ENCODE measurements at places on chromosomes 1 and 21. TPM values are rescaled to one million over a fixed set of nuclear protein-coding genes. Genes with fewer than 3 reads are reported as not detected.
A peak's percentile ranks its signal among the peaks of the same experiment; 100 is the strongest.

MAP3K21 gene
- total RNA-seq: 5.5 TPM

GRCh38 chr1:40774266-40774998 lies 9.2 kb upstream of the KCNQ4 start:
- DNase-seq: peak; percentile 74
- H3K27ac ChIP-seq: no peak overlapping the region
- H3K27me3 ChIP-seq: no peaks in the 10 kb centered on the region

DNA sequence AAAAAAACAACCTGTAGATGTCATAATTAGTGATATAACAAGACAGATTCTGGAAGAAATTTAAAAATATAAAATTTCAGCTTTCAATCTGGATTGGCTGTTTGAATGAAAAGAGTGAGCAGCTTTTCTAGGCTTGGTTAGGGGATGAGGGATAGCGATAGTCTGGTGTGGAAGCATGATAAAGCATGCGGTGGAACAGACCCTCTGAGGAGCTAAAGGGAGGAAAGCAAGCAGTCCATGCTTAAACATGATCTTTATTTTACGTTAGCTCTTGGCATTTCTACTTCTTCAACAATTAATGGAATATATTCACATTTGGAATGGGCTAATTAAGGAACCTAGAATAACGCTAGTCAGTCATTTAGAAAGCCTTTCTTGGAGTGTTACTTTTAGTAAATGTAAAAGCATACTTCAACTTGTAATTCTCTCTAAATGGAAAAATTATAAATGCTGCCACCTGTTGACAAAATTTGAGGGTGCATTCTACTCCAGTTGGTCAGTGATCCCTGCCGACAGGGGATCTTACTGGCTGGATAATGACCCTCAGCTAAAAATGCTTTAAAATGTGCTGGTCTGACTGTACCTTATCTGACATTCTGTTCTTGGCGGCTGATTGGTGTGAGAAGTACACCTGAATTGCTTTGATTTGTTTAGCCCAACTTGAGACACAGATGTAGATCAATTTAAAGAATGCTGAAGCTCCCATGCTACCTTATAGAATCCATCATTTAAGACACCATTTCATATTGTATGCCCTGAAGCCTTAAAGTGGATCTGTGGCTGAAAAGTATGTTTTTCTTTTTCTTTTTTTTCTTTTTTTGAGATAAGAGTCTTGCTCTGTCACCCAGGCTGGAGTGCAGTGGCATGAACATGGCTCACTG lies 61.2 kb downstream of the AK4 start:
- H3K27me3 ChIP-seq: peaks cover 3% of the 10 kb centered on the region
- no peaks in the 10 kb centered on the region for H3K36me3 ChIP-seq
- H3K4me1 ChIP-seq: peaks cover 14% of the 10 kb centered on the region
- no peak overlapping the region for H3K4me3 ChIP-seq
- DNase-seq: no peak

DNA sequence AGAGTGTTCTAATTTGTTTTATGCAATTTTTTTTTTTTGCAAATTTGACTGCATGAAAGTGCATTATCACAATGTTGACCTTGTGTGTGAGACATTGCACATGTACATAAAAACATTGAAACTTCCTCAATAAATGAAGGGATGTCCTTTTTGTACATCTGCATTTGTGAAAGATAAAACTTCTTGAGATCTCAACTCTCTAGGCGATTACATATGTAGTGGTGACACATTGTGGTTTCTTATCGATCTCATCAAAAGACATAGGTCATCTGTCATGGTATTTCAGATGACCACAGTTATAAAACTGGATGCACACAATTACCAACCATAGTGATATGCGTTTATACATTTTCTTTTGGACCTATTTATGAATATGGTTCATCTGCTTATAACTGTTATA lies 35.6 kb upstream of the C21orf91 start:
- no peaks in the 10 kb centered on the region for H3K27me3 ChIP-seq
- no peak overlapping the region for H3K4me3 ChIP-seq
- DNase-seq: no peak
- H3K4me1 ChIP-seq: no peaks in the 10 kb centered on the region
- no peak overlapping the region for H3K27ac ChIP-seq

- no peaks in the 10 kb centered on the region for H3K27me3 ChIP-seq
- H3K27ac ChIP-seq: no peak overlapping the region
- no peak overlapping the region for H3K4me3 ChIP-seq
- no peaks in the 10 kb centered on the region for H3K4me1 ChIP-seq
- no peaks in the 10 kb centered on the region for H3K36me3 ChIP-seq
Measured at GRCh38 chr1:219365451-219365850, 191.8 kb downstream of the LYPLAL1 start.

DNA sequence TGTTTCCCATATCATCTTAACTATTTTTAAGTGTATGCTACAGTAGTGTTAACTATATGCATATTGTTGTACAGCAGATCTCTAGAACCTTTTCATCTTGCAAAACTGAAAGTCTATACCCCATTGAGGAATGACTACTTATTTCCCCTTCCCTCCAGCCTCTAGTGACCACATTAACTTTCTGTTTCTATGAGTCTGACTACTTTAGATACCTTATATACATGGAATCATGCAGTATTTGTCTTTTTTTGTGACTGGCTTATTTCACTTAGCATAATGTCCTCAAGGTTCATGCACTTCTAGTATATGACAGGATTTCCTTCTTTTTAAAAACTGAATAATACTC lies 96.5 kb upstream of the BTG3 start:
- H3K4me3 ChIP-seq: no peak overlapping the region
- peaks cover 13% of the 10 kb centered on the region for H3K4me1 ChIP-seq
- no peak overlapping the region for H3K27ac ChIP-seq
- no peaks in the 10 kb centered on the region for H3K27me3 ChIP-seq

DNA sequence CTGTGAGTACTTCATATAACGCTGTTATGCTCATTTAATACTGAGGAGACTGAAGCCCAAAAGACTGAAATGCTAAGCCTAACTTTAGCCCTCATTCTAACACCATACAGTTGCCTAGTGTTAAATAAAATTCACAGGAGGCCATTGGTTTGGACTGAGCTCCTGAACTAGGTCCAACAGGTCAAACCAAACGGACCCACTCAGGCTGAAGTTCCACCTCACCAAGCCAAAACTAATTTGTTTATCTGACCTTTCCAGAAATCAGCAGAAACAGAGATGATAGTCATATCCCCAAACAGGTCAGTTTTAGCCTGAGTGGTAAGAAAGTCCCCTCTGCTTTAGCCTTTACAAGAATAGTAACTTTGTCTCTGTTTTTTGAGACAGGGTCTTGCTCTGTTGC lies 311.3 kb upstream of the ZP4 start:
- H3K4me1 ChIP-seq: no peaks in the 10 kb centered on the region
- H3K4me3 ChIP-seq: no peak overlapping the region
- H3K27me3 ChIP-seq: no peaks in the 10 kb centered on the region
- H3K36me3 ChIP-seq: no peaks in the 10 kb centered on the region

DNA sequence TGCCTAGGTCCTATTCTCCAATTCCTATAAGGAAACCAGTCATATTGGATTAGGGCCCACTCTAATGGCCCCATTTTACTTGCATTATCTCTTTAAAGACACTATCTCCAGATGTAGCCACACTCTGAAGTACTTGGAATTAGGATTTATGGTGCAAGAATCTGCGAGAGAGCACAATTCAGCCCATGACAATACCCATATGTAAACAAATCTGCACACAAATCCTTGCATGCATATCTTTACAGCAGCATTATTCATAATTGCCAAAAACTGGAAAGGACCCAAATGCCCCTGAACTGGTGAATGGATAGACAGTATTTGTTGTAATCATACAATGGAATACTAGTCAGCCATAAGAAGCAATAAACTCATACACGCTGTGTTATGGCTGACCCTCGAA lies 229.8 kb upstream of the ADAMTS5 start:
- no peaks in the 10 kb centered on the region for H3K4me1 ChIP-seq
- no peak for DNase-seq
- H3K27me3 ChIP-seq: no peaks in the 10 kb centered on the region
- no peaks in the 10 kb centered on the region for H3K36me3 ChIP-seq

SNX7 gene
- 0.39 TPM for total RNA-seq

GRCh38 chr1:86419277-86419903 lies 4.6 kb upstream of the CLCA2 start:
- peak; percentile 53 for DNase-seq
- peaks cover 4% of the 10 kb centered on the region for H3K4me1 ChIP-seq
- H3K27ac ChIP-seq: no peak overlapping the region
- peaks cover 1% of the 10 kb centered on the region for H3K27me3 ChIP-seq
- no peaks in the 10 kb centered on the region for H3K36me3 ChIP-seq
- H3K4me3 ChIP-seq: no peak overlapping the region

CDCA8 gene
- total RNA-seq: 55.0 TPM

JTB gene
- 134 TPM for total RNA-seq

GRCh38 chr1:212652609-212653008 lies 44.0 kb downstream of the ATF3 start:
- DNase-seq: no peak
- H3K27me3 ChIP-seq: peaks cover 8% of the 10 kb centered on the region
- H3K4me1 ChIP-seq: no peaks in the 10 kb centered on the region
- H3K36me3 ChIP-seq: no peaks in the 10 kb centered on the region
- H3K4me3 ChIP-seq: no peak overlapping the region
- H3K27ac ChIP-seq: no peak overlapping the region

All from activated CD4-positive, alpha-beta memory T cell treated with anti-CD3 and anti-CD28 coated beads for 36 hours (primary cell).